ENCODE measurements at places on chromosomes 11 and 22.

DNA sequence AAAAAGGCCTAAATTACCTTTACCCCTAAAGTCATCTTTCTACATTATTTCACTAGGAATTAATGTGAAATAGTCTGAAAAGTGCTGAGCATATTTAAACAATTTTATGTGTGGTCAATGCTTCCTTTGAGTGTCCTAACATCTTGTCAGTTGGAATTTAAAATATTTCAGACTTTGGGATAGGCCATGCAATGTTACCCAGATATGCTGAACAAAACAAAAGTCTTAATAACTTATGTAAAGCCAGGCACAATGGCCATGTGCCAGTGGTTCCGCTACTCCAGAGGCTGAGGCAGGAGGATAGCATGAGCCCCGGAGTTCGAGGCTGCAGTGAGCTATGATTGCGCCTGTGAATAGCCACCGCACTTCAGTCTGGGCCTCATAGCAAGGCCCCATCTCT, 137.4 kb downstream of the CADM1 start:
- DNase-seq, result no peak

GRCh38 chr11:2837096-2837601, 48.4 kb downstream of the CDKN1C start:
- DNase-seq, result no peak

- DNase-seq, result no peak
These were observed 5.7 kb upstream of the AMBRA1 start for GRCh38 chr11:46599340-46600193.

DNA sequence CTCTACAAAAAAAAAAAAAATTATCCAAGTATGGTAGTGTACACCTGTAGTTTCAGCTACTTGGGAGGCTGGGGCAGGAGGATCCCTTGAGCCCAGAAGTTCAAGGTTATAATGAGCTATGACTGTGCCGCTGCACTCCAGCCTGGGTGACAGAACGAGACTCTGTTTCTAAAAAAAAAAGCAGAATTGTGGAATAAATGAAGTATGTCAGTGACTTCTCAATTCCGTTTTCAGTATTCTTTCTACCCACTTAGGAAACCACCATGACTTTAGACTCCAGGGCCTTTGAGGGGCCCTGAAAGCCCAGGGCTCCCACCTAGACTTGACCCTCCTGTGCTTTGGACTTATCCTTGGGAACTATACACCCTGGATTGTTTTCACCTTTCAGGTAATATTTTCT, 6.5 kb upstream of the NUP160 start:
- DNase-seq, result no peak

DNA sequence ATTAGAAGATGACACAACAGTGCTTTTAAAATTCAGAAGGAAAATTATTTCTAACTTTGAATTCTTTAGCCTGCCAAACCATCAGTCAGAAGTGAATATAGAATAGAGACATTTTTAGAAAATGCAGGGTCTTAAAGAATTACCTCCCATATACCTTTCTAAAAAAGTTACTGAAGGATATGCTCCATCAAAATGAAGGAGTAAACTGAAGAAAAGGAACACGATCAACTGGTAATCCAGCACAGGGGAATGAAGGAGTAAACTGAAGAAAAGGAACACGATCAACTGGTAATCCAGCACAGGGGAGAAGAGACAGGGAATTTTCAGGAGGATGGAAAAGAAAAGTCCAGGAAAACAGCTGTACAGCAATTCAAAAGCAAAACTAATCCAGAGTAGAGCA, 75.4 kb upstream of the LDLRAD3 start:
- DNase-seq, result no peak

- peak; percentile 36 for DNase-seq
These were observed 133.3 kb upstream of the PARVA start for GRCh38 chr11:12243911-12244550.

DNA sequence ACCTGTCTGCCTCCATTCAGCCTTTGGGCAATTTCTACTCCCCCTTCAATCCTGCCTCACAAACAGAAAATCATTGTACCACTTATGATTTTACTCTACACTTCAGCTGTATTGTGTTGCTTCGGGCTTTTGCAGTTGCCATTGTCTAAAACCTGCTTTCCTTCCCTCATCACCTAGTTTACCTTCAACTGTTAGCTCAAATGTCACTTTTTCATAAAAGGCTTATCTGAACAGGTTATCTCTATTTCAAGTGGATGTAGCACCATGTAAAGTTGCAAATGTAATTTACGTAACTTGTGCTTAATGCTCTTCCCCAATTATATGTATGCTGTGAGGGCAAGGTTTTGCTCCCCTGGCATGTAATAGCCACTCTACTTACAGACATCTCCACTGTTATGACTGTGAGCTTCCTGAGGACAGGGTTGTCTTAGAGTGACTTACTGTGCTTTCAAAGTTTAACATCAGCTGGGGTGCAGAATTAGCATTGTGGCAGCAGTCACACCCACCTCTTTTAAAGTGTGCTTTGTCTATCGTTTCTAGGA, 5.4 kb downstream of the RPS25 start:
- no peak for DNase-seq

Measured in cerebellar nuclear complex (tissue), 1 donor.